Dorsolateral prefrontal cortex (tissue), 122 donors: ENCODE measurements at places on chromosomes 2 and 18. TPM values are rescaled to one million over a fixed set of nuclear protein-coding genes. Genes with fewer than 3 reads are reported as not detected.

CPLX4 gene
- not detected for total RNA-seq

KCNJ13 gene
- total RNA-seq: not detected

UGT1A6 gene
- not detected for total RNA-seq

TMEM169 gene
- total RNA-seq: 10.2 TPM
